ENCODE measurements at places on chromosomes 2 and 18.

GRCh38 chr18:34772887-34773286 lies 62.8 kb downstream of the DTNA start:
- no peak for DNase-seq

DNA sequence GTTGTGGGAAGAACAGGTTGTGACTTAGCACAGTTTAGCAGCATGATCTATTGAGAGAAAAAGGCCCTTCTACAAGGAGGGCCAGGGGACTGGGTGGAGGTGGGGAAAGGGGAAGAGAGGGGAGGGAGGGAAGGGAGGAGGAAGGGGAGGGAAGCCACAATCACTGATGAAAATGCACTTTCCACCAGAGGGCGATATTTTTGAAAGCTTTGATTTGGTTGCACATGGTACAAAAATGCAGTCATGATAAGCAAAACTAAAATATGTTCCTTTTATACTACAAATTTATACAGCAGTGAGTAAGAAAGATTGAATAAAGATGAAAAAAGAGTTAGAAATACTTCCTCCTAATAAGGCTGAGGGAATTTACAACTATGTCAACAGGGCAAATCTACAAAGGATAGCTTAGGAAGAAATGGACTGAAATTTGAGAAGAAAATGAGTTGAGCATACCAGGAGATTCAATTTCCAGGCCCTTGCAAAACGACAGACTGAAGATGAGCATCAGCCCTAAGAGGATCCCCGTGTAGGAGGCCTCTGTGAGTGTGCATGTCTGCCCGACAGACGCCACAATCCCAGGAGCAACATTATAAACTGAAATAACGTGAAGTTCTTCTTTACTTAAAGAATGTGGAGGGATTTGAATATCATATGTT lies 17.2 kb downstream of the SH3YL1 start:
- DNase-seq: peak; percentile 31

GRCh38 chr2:127067620-127068350 lies 39.2 kb downstream of the BIN1 start:
- no peak for DNase-seq

DNA sequence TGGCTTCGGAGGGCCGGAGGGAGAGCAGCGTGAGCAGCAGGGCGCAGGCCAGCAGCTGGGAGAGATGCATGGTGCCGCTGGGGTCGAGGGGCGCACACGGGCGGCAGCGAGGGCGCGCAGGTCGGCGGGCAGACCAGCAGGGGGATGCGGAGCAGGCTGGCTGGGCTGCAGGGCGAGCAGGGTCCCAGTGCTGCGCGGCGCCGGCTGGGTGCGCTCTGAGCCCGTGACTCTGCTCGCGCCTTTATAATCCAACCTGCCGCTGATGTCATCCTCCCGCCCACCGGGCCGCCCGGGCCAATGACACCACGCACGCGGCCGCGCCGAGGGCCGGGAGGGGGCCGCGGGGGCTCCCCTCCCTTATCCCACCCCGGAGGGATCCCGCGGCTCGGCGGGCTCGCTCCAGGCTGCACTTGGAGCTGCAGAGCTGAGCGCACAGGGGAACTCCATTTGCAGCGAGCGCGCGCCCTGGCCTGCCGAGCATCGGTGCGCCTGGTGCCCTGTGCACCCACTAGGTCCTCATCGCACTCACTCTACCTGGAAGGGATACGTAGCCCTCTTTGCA lies at the start of gene NPPC:
TSS of gene NPPC (minus strand) at position 217 of the 562 bp plus-strand sequence. CDS start at position 70, 147 bp downstream.
- DNase-seq: no peak

- DNase-seq: no peak
Measured at GRCh38 chr2:159442159-159442852, 155.8 kb upstream of the WDSUB1 start.

DNA sequence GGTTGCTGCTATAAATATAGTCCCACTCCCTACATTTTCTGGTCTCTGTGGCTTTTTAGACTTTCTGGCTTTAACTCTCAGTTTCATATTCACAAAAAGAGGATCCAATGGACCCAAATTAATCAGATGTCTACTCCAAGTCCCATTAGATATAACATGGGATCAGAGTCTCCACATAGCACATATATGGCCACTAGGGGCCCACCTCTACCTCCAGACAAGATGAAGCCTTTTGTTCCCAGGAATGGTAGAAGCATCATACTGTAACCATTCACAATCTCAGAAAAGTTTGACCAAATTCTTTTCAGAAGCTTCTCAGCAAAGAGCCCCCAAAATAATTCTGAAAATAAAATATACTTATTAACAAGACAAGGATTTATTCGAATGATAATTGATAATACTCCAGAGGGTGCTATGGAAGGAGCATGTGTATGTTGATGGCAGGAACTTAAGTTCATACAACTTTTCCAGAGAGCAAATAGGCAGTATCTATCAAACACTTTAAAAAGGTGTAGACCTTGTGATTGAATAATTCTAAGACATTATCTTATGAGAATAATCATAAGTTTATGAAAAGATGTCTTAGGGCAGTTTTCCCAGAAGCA lies 382.3 kb upstream of the CRIM1 start:
- no peak for DNase-seq
